Neuronal stem cell (in vitro differentiated cells): ENCODE measurements at places on chromosomes 7 and 10.

DNA sequence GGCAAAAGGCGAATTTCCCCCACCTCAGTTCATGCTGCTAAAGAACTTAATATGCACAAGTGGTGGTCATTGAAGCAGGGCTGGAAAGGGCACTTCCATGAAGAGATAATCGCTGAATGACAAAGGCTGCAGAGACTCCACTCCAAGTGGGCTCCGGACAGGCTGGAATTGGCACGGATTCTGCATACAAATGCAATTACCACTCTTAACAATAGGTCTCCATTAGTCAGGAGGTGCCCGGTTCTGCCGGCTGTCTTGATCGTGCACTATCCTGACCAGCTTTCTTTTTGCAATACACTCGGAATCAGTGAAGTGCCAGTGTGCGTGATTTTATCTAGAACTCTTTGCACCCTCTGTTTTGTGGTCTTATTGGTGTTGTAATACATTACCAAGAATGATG is 49.7 kb downstream of the INSYN2A start:
- DNase-seq: no peak

DNA sequence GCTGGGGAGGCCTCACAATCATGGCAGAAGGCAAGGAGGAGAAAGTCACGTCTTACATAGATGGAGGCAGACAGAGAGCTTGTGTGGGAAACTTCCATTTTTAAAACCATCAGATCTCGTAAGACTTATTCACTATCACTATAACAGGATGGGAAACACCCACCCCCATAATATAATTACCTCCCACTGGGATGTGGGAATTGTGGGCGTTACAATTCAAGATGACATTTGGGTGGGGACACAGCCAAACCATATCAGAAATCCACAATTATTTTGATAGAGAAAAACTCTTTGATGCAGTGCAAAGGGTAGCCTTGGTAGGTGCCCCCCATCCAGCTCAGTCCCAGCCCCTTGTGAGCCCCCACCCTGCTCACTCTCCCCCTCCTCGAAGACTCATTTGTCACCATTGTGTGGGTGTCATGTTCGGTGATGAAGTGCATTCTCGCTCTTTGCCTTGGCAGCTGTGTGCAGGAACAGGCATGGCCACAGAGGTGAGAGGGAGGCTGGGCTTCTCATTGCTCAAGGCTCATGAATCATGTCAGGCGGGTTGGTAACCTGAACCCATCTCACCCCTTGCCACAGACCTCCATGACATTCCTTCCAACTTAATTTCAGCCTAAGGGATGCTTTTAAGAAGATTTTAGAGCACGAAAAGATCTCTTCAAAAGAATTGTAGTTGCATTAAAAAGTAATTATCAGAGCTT is 75.9 kb downstream of the BUB3 start:
- no peak for DNase-seq

DNA sequence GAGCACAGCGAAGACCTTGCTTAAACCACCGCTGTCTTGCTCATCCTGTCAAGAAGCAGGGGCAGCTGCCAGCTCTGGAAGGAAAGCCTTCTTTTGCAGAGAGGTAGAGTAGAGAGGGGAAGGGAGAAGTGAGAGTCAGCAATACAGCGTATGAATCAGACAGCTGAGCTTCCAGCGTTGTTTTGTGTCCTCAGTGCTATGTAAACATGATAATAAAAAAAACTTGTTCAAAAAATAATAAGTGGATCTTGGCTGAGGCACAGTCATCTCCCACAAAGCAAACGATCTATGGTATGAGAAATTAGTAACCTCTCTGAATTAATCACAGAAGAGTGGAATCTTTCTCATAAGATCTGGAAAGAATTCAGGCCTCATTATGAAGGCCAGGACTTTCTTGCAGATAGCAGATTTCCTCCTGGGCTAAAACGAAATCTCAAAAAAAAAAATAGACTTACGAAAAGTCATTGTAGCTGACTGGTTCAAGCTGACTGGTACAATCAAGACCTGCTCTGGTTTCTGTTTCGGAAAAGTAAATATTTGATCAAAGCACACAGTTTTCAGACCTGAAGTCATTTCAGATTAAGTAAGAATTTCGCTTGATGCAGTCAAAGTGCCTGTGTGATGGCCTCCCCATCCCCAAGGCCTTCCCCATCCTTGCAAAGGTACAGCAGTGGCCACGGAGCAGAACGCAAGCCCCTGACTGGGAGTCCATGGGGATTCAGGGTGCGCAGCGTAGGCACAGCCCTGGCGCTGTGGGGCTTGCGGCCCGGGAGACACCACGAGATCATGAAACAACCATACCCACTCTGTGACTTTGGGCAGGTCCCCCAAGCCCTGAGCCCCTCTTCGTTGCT is 29.4 kb downstream of the CHST15 start:
- DNase-seq: no peak

DNA sequence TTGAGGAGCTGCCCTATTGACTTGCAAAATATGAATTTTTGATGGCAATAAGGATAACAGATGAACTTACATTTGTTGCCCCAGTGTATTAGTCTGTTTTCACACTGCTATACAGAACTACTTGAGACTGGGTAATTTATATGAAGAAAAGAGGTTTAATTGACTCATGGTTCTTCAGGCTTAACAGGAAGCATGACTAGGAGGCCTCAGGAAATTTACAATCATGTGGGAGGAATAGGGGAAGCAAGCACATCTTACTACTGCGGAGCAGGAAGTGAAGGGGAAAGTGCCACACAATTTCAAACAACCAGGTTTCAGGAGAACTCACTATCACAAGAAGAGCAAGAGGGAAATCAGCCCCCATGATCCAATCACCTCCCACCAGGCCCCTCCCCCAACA is 57.9 kb downstream of the ZNF22 start:
- DNase-seq: no peak

- no peak for DNase-seq
Measured at GRCh38 chr7:155312633-155313032, 15.0 kb downstream of the INSIG1 start.

- no peak for DNase-seq
Measured at GRCh38 chr7:32871624-32872371, 19.8 kb downstream of the KBTBD2 start.

- DNase-seq: no peak
Measured at GRCh38 chr7:124667312-124668153, 98.1 kb downstream of the GPR37 start.

GRCh38 chr7:125246706-125247105 is 317.1 kb upstream of the POT1 start:
- no peak for DNase-seq
